ENCODE measurements at places on chromosomes 16 and 17.

DNA sequence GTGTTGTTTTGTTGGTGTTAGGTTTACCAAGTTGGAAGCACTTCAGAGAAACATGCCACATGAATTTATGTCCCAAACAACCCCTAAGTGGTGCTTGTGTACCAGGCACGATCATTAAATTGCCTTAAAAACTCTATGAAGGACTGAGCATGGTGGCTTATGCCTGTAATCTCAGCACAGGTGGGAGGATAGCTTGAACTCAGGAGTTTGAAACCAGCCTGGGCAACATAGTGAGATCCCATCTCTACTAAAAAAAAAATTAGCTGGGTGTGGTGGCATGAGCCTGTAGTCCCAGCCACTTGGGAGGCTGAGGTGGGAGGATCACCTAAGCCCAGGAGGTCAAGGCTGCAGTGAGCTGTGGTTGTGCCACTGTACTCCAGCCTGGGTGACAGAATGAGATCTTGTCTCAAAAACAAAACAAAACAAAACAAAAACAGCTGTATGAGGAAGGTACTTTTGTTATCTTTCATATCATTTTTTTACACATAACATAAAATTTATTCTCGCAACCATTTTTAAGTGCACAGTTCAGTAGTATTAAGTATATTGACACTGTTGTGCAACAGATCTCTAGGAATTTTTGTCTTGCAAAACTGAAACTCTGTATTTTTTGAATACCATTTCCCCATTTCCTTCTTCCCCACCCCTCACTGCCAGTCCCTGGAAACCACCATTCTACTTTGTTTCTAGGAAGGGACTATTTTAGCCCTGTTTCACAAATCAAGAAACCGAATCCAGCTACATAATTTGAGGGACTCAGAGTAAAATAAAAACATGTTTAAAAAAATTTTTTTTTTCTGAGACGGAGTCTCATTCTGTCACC lies 14.3 kb upstream of the RBBP6 start:
- DNase-seq, result no peak

DNA sequence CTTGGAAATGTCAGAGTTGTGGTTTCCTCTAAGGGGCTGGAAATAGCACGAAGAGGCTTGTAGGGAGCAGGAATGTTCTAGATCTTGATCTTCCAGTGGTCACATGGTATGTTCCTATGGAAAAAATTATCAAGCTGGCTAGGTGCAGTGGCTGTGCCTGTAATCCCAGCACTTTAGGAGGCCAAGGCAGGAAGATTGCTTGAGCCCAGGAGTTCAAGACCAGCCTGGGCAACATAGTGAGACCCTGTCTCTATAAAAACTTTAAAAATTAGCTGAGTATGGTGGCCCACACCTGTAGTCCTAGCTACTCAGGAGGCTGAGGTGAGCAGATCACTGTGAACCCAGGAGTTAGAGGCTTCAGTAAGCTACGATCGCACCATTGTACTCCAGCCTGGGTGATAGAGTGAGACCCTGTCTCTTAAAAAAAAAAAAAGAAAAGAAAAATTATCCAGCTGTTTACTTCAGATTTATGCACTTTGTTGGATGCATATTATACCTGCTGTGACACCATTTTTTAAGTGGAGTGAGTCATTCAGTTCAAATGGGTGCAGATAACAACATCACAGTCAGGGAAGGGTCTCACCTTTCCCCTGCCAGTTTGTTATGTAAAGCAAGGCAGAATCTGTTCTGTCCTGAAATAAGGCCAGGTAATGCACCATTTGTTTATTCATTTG lies 65.7 kb upstream of the LYRM9 start:
- no peak for DNase-seq

- DNase-seq, result no peak
Observed at GRCh38 chr17:62188713-62189112, 123.6 kb upstream of the MED13 start.

- no peak for DNase-seq
Observed at GRCh38 chr17:3685174-3685573, 10.8 kb downstream of the P2RX5 start.

- no peak for DNase-seq
Observed at GRCh38 chr17:12133183-12133582, 112.5 kb downstream of the MAP2K4 start.

GRCh38 chr17:39538866-39539265 lies 68.9 kb downstream of the NEUROD2 start:
- DNase-seq, result no peak

DNA sequence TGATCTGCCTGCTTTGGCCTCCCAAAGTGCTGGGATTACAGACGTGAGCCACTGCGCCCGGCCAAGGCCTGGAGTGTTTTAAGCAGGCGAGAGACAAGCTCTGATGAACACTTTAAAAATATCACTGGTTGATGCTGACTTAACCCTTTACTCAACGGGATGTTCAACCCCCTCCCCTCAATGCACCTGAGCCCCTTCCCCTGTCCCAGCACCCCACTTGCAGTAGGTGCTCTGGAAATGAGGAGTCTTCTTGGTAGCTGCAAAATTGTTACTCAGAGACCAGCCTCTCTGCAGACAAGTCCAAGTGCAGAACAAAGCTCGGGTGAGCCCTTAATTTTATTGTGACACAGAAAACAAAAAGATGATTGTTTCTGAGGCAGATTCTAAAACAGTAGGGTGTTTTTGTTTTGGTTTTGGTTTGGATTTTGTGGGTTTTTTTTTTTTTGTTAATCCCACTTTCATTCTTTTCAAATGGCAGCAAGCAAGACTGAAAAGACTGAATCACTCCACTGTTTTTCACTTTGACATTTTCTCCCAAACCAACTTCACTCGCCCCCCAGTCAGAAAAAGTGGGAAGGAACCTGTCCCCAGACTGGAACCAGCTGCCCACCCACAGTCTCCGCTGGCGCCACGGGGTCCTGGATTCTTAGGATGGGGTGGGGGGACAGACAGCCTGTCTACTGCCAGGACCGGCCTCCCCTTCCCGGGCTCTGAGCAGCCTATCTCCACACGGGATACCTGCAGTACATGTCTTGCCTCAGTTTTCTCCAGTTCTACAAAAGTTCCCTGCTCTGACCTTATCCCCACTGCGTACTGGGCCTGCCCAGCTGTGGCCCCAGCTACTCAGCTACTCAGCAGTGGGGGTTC lies 5.2 kb upstream of the PLLP start:
- DNase-seq, result no peak

DNA sequence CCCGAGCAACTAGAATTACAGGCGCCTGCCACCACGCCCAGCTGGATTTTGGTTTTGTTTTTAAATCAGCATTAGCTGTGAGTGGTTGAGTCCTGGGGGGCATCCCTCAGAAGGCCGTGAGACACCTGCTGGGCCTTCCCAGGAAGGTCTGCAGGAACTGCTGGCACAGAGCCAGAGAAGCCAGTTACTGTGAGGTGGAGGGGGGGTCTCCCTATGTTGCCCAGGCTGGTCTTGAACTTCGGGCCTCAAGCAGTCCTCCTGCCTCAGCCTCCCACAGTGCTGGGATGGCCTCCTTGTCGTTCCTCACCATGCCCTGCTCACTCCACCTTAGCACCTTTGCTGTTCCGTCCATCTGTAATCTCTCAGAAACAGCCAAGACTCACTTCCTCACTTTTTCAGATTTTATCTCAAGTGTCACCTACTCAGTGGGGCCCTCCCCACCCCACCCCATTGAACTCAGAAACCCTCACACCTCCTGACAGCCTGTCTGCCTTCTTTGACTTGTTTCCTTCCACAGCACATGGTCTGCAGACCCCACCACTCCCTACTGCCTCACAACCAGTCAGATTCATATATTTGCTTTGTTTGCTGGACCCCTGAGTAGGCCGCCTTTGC lies 62.3 kb downstream of the WSB1 start:
- DNase-seq, result no peak

GRCh38 chr17:82527898-82528297 lies 8.4 kb downstream of the FOXK2 start:
- DNase-seq, result no peak
